ENCODE measurements at places on chromosomes 1 and 21.

- DNase-seq: no peak
Observed at GRCh38 chr1:214569357-214570004, 18.1 kb upstream of the PTPN14 start.

- no peak for DNase-seq
Observed at GRCh38 chr21:24183077-24183476, 1424.2 kb downstream of the MRPL39 start.

- DNase-seq: no peak
Observed at GRCh38 chr1:168285521-168285790, 4.8 kb downstream of the TBX19 start.

DNA sequence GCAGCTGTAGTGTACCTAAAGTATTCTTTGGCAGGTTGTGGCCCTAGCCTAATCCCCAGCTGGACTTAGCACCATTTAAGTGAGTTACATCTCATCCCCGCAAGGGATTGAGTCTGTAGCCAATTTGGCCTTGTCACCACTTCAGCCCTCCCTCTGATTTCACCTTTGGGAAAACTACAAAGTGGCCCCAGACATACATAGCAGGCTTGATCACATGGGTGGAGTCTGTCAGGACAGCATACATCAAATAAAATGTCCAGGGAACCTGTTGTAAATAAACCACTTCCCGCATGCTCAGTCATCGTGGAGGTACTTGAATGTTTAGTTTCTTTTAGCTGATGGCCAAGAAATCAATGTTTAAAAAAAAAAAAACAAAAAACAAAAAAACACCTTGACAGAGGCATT lies 142.5 kb downstream of the DHRS3 start:
- no peak for DNase-seq

DNA sequence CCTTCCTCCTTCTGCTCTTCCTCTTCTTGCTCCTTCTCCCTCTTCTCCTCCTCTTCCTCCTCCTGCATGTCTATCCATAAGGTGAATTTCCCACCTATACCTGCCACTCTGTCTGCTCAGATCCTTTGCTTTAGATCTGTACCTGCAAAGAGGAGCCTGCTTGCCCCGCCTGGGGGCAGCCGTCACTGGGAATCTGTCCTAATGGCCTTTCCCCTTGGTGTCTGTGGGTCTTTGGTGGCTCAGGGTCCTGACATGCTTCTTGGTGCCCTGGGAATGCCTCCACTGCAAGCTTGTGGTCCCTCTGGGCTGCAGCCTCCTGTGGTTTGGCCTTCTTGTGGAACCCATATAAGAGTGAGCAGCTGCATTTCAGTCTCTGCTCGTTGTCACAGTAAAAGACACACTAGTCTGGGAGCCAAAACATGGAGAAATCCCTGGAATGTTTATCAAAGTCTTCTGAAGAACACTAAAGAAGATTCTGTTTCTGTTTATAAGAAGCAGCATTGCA lies 79.5 kb upstream of the CSF3R start:
- no peak for DNase-seq

GRCh38 chr1:26730695-26731094 lies 34.9 kb downstream of the ARID1A start:
- DNase-seq: no peak

DNA sequence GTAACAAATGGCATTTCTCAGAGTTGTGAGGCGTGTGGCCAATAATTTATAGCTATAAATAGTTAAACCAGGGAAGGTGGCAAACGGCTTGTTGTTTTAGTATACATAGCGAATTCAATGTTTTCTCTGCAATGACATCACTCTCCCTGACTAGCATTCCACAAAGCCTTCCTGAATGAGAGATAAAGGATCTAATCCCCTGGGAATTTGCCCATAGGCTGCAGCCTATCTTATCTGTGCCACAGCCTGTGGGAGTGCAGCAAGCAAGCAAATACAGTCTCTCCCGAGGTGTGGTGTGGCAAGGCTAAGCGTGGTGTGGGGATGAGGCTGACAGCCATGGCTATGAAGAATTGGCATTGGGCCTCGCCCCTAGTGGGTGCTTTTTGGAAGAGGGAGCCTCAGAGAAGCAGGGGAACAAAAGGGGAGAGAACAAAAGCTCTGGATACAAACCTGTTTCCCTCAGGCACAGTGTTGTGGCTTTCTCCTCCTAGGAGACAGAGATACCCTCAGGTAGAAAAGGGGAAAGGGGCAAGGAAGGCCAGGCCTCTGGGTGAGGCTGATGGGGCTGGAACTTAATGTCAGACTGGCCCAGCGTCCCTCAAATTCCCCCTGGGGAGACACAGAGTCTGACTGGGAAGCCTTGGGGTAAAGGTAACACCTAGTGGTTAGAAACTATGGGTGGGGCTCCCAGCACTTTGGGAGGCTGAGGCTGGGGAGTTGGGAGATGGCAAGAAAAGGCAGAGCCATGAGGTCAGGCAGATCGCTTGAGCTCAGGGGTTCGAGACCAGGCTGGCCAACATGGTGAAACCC lies 8.9 kb downstream of the TAGLN2 start:
- peak; percentile 56 for DNase-seq

- DNase-seq: no peak
Observed at GRCh38 chr1:1847061-1847850, 43.6 kb downstream of the GNB1 start.

- no peak for DNase-seq
Observed at GRCh38 chr1:170296211-170296610, 150.5 kb downstream of the NTMT2 start.

DNA sequence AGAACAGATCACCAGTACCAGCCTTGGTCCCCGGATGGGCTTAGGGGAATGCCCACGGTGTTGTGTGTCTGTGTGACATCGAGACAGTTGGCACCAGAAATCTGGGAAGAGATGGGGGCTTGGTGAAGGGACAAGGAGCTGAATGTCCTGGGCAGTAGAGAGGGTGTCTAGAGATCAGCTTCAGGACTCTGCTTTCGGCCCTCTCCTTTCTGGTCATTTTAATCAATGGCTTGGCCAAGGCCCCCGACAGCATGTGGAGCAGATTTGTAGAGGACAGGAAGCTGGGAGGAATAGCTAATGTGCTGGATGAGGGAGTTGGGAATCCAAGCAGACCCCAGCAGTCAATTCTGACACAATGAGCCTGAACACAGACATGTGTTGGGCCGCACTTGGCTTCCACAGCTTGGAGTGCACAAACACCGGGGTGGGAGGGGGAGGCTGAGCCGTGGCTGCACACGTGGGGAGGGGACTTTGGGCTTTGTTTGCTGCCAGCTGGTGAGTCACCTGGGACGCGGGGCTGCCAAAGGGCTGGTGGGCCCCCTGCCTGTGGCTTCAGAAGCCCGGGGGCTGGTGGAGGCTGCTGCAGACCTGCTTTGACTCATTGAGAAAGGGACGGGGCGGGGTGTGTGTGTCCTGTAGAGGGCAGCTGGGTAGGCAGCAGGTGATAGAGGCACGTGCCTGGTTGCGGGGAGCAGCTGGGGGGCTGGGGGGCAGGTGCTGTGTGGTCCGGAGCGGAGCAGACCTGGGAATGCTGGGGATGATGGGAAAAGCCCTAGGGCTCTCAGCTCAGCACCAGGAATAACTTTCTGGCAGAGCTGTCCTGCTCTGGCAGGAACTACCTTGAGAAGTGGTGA lies 20.9 kb downstream of the SLC1A7 start:
- DNase-seq: no peak

DNA sequence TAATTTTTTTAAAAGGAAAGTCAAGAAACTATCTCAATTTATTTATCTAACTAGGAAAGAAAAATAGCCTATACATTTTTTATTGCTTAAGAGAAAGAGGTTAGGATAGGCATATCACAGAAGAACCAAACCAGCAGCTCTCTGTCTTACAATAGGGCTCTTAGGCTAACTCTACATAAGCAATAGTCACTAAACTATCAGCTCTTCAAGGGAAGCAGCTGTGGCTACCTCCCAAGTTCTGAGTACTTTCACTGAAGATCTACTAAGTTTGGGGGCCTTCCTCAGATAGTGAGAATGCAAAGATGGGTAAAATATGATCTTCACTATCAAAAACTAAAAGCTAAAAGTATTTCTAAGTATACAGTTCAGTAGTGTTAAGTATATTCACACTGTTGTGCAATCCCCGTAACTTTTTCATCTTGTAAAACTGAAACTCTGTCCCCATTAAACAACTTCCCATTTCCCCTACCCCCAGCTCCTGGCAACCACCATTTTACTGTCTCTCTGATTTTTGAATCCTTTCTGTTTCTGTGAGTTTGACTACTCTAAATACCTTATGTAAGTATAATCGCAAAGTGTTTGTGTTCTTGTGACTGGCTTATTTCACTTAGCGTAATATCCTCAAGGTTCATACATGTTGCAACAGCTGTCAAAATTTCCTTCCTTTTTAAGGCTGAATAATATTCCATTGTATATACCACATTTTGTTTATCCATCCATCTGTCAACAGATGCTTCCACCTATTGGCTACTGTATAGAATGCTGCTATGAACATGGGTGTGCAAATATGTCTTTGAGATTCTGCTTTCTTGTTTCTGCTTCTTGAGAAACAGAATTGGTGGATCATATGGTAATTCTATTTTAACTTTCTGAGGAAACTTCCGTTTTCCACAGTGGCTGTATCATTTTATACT lies 73.3 kb downstream of the ACBD6 start:
- no peak for DNase-seq

GRCh38 chr1:154703170-154703569 lies 95.2 kb upstream of the ADAR start:
- DNase-seq: no peak

DNA sequence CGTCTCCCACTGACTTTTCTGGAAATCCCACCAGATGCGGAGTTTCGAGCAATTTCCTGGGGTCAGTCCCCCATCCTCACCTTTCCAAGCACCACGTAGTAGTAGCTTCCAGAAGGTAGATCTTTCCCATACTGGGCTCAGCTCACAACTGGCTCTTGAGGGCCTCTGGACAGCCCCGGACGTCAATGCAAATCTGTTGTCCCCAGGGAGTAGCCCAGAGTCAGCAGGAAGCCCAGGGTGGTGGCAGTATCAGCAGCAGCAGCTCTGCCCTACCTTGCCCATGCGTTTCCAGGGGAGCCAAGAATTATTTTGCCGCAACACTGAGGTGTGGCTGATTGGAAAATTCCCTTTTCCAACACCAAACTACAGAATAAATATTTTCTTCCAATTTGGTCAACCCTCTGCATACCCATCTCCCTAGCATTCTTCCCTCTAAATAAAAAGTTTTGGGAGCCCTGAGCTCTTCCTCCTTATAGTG lies 70.3 kb downstream of the CD46 start:
- DNase-seq: no peak

GRCh38 chr1:70836456-70836855 lies 211.2 kb downstream of the PTGER3 start:
- no peak for DNase-seq

GRCh38 chr21:35100349-35100811 lies 51.3 kb upstream of the RUNX1 start:
- no peak for DNase-seq

DNA sequence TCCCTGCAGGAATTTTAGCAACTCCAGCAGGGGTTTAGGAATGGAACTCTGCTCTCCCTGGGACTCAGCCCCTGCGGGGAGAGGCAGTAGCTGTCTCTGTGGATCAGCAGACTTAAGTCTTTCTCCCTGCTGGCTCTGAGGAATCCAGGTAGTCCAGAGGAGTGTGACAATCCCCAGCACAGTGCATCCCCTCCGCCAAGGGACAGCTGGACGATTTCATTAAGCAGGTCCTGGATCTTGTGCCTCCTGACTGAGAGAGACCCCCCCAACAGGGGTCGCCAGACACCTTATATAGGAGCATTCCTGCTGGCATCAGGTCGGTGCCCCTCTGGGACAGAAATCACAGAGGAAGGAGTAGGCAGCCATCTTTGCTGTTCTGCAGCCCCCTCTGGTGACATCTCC lies 30.6 kb downstream of the AKT3 start:
- no peak for DNase-seq

GRCh38 chr21:33023574-33024200 lies 2.0 kb upstream of the OLIG2 start:
- DNase-seq: no peak

GRCh38 chr1:183477986-183478781 lies 5.9 kb downstream of the SMG7 start:
- no peak for DNase-seq

- no peak for DNase-seq
Observed at GRCh38 chr21:44736291-44737004, 25.1 kb upstream of the TSPEAR start.

GRCh38 chr1:108878160-108878469 lies 1.3 kb downstream of the GPSM2 start:
- no peak for DNase-seq

- no peak for DNase-seq
Observed at GRCh38 chr1:169601096-169601881, 15.0 kb upstream of the F5 start.

GRCh38 chr21:33211305-33211704 lies 18.4 kb upstream of the IFNAR2 start:
- DNase-seq: no peak

DNA sequence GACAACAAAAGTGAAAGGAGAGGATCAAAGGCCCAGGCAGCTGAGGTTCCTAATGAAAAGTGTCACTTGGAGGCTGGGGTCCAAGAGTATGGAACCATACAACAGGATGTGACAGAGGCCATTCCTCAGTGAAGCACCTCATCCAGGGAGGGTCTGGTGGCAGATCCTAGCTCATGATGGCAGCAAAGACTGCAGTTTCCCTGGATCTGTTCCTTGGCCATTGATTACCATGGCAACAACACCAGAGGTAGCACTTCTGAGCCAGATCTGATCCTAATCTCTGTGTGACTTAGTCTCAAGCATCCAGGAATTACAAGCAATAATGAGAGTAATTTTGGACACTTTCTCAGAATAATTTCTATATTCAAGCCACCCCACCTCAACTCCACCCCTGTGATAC lies 12.9 kb downstream of the FAM177B start:
- peak; percentile 44 for DNase-seq

GRCh38 chr1:10833630-10834557 lies 37.4 kb upstream of the CASZ1 start:
- no peak for DNase-seq

DNA sequence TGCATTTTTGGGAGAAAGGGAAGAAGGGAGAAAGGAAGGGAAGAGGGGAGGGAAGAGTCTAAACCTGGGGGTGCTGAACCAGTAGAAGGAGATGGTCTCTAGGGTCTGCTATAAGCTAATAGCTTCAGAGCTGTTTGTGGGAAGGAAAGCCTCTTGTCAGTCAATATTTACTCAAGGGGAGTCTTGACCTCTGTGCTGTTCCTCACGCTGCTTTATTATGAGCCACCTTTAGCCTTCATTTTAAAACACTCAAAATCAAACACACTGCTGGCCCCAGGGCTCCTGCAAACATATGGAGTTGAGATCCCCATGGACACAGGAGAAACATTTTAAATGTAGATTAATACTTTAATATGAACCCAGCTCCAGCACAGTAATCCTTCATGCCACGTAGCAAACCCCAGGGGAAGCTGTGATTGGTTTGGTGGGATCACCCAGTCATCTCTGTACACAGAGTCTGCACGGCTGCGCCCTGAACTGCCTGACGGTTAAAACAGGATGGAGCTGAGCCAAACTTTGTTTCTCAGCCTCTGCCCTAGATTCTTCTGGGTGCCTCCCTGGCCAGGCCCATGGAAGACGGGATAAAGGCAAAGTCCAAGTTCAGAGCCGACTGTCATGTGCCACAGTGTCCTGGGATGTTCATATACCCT lies 40.2 kb upstream of the VWA5B1 start:
- DNase-seq: no peak

All from cerebellum (tissue), 4 donors.